ENCODE measurements at places on chromosomes 6 and 20.

DNA sequence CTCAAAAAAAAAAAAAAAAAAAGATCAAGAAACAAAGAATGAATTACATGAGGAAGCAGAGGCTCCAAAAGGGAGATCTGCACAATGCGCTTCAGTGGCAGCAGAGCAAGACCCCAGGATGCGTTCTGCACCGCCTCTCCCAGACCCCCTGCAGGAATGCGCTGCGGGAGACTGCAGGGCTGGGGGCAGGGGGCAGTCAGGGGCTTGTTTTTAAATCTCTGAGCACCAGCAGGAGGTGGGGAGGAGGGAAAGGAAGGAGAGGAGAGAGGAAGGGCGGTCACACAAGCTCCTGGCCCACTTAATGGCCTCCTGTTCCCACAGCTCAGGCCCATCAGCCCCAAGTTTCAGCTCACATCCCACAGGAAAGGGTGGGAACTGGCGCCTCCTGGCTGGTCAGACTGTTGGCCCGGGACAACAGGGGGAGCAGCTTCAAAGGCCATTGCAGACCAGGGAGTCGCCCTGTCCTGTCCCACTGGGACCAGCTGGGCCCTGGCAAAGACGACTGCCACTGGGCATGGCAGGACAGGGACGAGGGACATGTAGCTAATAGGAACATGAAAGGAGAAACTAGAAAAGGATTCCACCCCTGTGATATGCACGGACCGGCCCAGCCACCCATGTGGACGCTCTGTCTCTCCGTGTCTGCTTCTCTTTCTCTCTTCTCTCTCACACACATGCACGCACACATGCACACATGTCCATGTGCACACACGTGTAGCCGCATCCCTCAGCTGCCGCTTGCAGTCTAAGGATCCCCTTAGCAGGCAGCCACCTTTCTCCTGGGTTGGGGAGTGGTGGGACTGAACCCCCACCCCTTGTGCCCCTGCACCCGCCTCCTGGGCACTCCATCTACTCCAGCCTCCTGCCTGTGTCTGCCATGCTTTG is 34.7 kb downstream of the TFEB start:
- DNase-seq = no peak

- DNase-seq = no peak
Measured at GRCh38 chr20:4459081-4459480, 262.6 kb upstream of the PRND start.

DNA sequence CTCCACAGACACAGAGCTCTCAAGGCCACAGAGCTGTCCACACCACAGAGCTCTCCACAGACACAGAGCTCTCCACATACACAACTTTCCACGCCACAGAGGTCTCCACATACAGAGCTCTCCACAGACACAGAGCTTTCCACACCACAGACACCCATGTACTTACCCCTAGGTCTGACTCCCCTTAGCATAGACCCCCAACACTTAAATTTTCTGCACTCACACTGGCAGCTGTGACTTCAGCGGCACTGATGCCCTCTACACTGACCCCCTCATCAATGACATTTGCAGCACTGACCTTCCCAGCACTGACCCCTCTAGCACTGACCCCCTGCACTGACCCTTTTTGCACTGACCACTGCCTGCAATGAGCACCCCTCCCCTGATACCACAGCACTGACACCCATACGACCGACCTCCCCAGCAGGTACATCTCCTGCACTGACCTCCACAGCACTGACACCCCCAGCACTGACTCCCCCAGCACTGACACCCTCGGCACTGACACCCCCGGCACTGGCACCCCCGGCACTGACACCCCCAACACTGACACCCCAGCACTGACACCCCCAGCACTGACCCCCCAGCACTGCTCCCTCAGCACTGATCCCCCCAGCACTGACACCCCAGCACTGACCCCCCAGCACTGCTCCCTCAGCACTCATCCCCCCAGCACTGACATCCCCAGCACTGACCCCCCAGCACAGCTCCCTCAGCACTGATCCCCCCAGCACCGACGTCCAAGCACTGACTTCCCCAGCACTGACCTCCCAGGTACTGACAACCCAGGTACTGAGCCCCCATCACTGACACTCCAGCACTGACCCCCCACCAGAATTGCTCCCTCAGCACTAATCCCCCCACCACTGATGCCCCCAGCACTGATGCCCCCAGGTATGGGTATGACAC is 56.5 kb downstream of the ERMARD start:
- no peak for DNase-seq

GRCh38 chr6:13453771-13454251 is 33.6 kb downstream of the GFOD1 start:
- DNase-seq = peak; percentile 52

GRCh38 chr6:168782187-168782751 is 341.3 kb downstream of the SMOC2 start:
- no peak for DNase-seq

DNA sequence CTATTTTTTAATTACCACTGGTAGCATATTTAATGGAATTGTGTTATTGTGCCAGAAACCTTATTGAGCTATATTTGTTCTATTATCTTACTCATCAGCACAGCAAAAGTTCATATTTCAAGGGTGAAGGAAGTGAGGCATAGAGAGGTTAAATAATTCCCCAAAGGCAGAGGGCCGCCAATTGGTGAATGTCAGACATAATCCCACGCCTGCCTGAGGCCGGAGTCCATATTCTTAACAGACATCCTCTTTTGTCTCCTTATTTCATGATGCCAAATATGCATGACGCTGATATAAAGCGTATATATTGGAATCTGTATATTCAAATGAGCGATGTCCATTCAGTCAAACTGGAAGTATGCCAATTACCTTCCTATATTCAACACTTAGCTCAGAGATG is 505.0 kb upstream of the SLC35B3 start:
- DNase-seq = no peak

DNA sequence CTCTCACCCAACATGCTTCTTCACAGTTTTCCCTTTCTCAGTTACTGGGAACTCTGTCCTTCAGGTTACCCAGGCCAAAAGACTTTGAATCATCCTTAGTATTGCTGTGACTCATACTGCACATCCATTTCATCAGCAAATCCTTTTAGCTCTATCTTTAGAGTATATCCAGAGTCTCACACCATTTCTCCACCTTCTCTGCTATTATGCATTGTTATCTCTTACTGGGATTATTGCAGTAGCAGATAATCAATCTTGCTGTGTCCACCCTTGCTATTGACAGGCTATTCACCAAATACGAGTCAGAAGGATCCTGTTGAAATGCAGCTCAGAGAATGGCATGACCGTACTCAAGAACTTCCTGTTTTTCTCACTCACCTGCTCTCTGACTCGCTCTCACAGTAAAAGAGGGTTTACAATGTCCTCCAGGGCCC is 57.3 kb downstream of the BCKDHB start:
- DNase-seq = peak; percentile 19

GRCh38 chr20:25145131-25145530 is 50.4 kb upstream of the ENTPD6 start:
- no peak for DNase-seq

DNA sequence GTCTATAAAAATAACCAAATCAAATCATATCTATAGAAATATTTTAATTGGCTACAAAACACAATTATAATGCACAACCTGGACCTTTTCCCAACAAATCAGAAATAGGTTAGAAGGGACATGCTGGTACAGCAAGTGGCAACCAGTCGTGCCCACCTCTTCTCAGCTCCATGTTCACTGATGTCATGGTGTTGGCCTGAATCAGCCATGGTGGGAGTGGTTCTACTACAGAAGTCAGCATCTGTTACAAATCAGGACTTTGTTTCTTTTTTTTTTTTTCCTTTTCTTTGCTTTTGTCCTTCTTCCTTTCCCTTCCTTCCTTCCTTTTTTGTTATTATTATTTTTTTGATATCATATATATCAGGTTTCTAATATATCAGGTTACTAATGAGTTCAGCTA is 91.2 kb downstream of the RALGAPA2 start:
- no peak for DNase-seq

GRCh38 chr6:75091467-75092190 is 114.2 kb downstream of the COL12A1 start:
- no peak for DNase-seq

DNA sequence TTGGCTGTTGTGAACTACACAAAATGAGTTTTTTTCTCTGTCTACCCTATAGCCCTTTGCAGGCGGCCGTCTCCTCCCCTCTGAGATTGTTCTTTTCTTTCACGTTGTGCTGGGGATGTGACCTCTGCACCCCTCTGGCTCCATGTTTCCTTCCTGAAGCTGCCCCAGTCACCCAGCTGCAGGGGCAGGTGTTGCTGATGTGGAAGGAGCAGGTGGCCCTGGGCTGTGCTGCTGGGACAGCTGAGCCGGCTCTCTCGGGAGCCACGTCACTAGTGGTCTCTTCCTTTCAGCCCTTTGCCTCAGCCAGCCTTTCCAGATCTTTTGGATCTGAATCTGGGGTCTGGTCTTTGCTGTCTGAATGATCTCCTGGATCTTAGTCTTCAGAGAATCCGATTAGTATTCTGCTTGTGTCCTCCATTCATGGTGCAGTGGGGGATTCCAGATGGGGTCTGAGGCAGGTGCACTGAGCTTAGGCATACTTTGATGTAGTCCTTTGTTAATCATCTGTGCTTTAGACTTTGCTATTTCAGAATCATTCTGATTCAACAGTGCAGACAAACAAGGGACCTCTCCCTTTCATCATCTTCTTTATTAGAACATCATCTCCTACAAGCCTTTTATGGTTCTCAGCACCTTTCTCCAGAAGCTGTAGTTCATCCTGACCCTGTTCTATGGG is 31.4 kb downstream of the TMEM181 start:
- no peak for DNase-seq

GRCh38 chr6:15887491-15888461 is 224.9 kb upstream of the DTNBP1 start:
- DNase-seq = no peak

DNA sequence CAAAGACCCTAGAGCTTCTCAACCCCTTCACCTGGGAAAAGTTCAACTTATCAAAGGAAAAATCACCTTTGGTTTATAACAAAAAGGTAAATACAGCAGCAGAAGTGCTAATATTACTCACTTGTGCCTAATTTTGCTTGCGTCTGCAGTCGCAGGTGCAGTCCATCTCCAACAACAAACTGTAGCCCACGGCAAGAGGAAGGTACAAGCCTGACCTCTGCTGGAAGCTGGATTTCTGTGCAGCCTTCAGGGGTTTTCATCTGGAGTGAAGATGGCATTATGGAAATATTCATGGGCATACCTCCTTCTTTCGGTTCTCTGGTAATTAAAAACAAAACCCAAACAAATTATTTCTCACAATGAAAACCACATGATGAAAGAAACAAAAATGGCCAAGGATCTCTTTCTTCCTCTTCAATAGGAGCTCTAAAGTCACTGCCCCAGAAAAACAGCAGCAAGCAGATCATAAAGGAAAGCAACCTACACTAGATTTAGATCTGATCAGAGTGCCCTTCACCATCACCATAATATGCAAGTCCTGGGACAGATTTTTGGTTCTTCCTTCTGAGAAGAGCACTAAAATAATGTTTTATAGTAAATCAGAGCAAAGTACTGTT is 7.8 kb downstream of the UBE3D start:
- DNase-seq = peak; percentile 22

- DNase-seq = no peak
Measured at GRCh38 chr6:148932731-148933130, 185.9 kb downstream of the UST start.

GRCh38 chr6:107540465-107540857 is 50.5 kb downstream of the SOBP start:
- DNase-seq = no peak

DNA sequence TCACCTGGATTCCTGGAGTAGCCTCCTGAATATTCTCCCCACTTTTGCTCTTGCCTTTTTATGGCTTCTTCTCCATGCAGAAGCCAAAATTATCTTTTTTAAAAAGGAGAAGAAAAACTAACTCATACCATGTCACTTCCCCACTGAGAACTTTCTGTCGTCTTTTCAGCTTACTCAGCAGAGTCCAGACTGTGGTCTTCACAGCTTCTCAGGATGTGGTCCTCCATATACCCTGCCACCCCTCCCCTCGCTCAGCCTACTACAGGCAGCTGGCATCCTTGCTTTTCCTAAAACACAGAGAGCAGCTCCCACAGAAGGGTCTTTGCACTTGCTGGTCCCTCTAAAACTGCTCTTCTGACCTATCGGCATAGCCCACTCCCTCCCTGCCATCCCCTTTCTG is 89.4 kb upstream of the ISM1 start:
- no peak for DNase-seq

DNA sequence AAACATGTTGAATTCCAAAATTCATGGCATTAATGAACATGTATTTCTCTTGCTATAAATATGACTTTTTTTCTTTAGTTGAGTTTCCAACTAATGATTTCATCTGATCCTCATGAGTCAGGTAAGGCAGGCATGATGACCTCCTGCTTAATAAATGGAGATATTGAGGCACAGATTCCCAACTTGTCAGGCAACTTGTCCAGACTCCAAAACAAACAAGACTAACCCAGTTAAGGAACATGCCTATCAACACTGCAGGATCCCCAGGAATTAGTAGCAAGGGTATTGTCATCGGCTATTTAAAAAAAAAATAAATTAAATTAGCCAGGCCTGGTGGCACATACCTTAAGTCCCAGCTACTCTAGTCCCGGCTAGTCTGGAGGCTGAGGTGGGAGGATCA is 121.3 kb upstream of the SALL4 start:
- no peak for DNase-seq

GRCh38 chr6:36082318-36082717 is 48.0 kb upstream of the MAPK13 start:
- no peak for DNase-seq

GRCh38 chr20:6265204-6265904 is 142.5 kb upstream of the FERMT1 start:
- DNase-seq = no peak

GRCh38 chr6:149923327-149923986 is 536 bp upstream of the RAET1G start:
- no peak for DNase-seq

GRCh38 chr6:39617520-39617919 is 107.7 kb downstream of the KIF6 start:
- no peak for DNase-seq

- no peak for DNase-seq
Measured at GRCh38 chr6:1952740-1953360, 292.6 kb downstream of the GMDS start.

DNA sequence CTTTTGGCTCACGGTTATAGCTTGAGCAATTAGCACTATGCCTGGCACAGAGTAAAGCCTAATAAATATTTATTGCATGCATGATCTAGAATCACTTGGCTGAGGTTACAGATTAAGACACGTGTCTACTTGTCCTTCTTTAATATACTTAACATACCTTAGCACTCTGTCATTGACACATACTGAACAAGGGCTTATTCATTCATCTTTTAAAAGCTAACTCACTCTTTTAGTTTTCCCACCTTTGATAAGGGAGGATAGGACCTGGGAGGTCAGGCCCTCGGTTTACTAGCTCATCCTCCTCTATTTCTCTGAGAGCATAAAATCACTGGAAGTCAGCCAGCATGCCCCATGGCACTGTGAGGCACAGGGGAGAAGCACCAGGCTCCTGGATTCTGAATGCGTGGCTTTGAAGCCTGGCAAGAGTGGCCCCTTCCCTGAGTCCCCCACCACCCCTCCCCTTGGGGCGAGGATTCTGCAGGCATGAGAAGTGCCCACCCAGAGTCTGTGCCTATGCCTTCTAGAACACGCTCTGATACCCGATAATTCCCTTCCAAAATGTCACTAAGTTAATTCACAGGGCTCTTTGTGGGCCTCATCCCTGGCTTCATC is 11.2 kb downstream of the ZCCHC3 start:
- DNase-seq = no peak

- no peak for DNase-seq
Measured at GRCh38 chr6:3341467-3341866, 82.7 kb downstream of the PSMG4 start.
